ENCODE measurements at places on chromosomes 5 and 9.

DNA sequence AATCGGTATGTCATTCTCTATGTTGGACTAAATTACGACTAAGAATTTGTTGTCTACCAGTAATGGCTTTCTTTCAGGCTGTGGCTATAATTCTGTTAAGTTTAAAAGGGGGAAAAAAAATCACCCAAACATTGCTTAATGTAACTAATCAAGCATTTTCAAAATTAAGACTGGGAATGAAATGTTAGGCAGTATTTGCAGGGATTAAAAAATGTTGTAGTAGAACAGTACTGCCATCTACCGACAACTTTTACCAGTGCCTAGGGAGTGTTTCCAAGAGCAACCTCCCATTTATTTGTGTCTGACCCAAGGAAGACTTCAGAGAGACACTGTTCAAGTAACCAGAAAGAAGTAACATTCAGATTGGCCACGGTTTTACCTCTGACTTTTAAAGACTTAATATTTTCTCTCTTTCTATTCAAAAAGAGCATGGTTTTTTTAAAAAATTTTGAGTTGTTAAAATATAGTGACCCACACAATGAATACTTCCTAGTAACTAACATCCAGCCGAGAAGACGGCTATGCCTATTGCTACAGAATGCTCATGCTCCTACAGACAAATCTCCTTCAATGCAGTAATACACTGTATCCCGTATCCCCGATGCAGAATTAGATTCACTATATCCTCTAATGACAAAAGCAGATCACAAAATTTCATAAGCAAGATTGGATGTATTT is 92.4 kb downstream of the ARL15 start:
- DNase-seq = no peak

DNA sequence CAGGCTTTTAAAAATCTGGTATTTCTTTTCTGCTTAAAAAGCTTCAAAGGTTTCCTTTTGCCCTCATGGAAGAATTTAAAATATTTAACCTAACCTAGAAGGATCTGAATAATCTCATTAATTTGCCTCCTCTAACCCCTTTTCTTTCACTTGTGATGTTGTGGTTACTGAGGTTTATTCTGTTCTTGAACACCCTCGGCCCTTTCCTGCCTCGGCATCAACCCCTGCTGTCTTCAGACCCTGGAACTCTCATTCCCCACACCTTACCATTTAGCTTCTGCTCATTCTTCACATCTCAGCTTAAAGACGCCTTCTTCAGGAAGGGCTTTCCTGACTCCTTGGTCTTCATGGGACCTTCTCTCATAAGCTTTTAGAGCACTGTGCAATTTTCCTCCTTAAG is 131.4 kb upstream of the MAN2A1 start:
- DNase-seq = no peak

DNA sequence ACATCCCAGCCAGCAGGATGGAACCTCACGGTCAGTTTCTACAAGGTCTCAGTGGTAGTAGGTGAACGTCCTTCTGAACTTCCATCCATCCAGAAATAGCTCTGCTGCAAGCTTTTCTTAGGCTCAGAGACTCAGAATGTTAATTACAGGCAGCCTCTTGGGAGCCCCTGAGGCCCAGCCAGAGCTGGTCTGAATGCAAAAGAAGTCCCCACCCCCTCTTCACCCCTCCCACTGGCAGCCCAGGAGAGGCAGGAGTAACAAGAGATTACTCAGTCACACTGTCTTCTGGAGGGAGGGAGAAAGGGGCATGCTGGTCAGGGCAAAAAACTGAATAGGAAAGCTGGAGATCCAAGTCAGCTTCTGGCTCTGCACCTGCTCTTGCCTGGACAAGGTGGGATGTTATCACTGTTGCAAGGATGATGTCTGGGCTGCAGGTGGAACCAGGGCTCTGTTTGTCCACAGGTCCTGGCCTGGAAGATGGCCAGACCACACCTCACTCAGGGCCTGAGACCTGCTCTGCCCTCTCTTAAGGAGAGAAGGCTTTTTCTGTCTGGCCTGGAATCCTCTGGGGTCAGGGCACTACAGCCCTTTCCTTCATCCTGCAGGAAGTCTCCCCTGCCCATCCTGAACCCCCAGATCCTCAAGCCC is 9.1 kb downstream of the ENHO start:
- DNase-seq = no peak

- DNase-seq = no peak
These were observed 225.7 kb upstream of the KLF9 start for GRCh38 chr9:70639853-70640814.

DNA sequence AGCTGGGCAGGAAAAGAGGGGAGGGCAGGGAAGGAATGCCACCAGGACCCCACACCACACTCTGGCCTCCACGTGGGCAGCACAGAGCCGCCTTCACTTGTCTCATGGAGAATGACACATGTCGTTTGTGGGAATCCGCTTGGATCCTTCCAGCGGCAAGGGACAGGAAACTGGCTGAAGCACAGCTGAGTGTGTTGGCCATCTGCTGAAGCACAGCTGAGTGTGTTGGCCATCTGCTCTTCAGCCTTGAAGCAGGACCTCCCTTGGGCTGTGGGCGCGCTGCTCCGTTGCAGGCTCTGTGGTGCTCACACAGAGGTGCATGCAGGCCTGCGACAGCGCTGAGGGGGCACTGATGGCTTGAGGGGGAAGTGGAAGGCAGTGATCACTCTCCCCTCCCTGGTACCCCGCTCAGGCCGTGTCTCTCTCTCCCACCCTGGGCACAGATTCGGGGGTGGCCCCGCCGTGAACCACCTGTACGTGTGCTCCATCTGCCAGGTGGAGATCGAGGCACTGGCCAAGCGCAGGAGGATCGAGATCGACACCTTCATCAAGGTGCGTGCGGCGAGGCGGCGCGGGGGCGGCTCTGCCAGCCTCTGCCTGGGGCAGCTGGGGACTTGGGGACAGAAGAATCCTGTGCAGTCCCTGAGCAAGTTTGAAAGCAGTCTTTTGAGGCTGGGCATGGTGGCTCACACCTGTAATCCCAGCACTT is 40.6 kb downstream of the USP20 start:
- DNase-seq = no peak

DNA sequence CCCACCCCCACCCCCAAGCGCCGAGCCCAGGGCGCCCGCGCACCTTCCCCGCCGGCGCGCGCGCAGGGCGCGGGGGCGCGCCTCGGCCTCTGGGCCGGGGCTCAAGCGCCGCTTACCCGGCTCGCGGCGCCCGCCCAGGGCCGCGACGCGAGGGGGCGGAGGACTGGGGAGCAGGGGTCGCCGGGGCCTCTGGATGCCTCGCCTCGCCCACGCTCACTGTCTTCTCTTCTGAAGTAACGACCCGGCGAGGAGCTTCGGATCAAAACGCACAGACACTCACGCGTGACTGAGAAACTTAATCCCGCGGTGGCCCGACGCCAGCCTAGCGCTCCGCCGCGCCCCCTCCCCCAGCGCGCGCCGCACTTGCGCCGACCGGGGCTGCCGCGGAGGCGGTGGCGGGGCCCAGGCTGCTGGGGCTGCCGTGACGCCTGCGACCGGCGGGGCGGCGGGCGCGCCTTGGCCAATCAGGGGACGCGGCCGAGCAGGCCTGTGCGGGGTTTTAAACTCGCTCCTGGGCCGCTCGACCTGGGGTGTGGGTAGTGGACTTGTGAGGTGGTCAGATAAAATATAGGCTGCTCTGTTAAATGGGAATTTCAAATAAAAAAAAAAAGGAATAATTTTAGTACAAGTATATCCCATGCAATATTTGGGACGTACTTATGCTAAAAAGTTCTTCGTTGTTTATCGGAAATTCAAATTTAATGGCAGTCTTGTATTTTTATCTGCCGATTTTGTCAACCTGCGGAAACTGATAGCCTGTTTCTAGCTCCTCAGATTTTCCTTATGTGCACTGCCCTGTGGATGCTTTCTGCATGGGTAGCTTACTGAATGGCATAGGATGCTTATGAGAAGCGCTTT is at the start of gene MPDZ:
MPDZ (minus strand) TSS at position 409 of the 858 bp plus-strand sequence. CDS start 29,377 bp downstream, outside the sequence.
- DNase-seq = no peak

DNA sequence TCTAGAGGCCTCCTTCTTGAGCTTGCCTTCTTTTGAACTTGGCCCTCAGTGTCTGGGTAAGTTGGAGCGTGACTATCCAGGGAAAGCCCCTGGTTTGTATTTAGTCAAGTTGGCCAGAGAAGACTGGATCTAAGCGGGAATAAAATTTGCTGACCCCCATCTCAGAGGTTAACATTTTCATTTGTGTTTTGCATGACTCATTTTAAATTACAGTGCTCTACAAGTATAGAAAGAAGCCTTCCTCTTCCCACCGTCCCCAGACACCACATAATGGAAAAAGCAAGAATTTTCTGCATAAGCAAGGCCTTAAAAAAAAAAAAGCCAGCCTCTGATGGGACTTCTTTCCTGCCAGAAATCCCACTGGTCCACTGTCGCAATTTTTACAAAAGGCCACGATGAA is 27.2 kb downstream of the PIK3R1 start:
- no peak for DNase-seq

Data from stimulated activated CD8-positive, alpha-beta memory T cell treated with anti-CD3 and anti-CD28 coated beads, Interleukin-4, amount 100 ng/mL, for 1 hour (primary cell).